ENCODE measurements at places on chromosomes 6 and 20. TPM values are rescaled to one million over a fixed set of nuclear protein-coding genes. Genes with fewer than 3 reads are reported as not detected.

Gene WFDC10B
- not detected for total RNA-seq

Gene TREM2
- not detected for total RNA-seq

Gene BMP6
- 0.05 TPM for total RNA-seq

Gene POFUT1
- total RNA-seq: 56.1 TPM

Gene SRSF6
- total RNA-seq: 48.8 TPM

Gene CRISP1
- total RNA-seq: not detected

Gene AURKA
- 68.5 TPM for total RNA-seq

Gene SMIM29
- total RNA-seq: 63.5 TPM

Gene RBM24
- 7.9 TPM for total RNA-seq

Gene COL21A1
- total RNA-seq: 0.16 TPM

Gene RAB23
- total RNA-seq: 12.9 TPM

Gene RAD21L1
- not detected for total RNA-seq

Gene DEF6
- 0.71 TPM for total RNA-seq

Gene CDC5L
- total RNA-seq: 24.6 TPM

Gene GRM1
- 0.26 TPM for total RNA-seq

GRCh38 chr20:49245921-49246740 is 26.9 kb downstream of the DDX27 start:
- peak; percentile 70 for DNase-seq

GRCh38 chr6:100614386-100614785 is 149.7 kb upstream of the SIM1 start:
- DNase-seq: no peak

DNA sequence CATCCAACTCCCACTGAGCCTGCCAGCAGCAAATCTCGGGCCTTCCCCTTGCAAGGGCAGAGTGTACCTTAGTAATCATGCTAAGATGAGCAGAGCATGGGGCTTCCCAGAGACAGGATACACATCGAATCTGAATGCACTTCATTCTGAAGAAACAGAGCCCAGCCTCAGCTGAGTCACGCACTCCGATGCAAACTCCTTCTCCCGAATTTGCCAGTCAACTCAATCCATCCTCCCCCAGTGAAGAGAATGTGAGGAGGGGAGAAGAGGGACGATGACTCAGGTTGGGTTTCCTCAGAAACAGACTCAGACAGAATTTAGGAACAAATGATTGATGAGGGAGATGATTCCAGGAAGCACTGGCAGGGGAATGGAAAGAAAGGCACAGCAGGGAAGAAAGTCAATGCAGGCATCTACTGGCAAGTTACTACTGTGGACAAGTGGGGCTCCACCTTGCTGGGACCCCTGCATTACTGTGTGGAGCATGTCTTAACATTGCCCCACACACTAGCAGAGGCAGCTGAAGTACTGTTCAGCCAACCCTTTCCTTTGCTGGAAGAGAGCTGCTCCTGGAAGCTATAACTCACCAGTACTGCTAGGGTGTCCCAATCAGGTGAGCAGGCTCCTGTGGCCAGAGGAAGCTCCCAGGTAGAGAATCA is 251.6 kb downstream of the ADGB start:
- DNase-seq: no peak

GRCh38 chr6:88992741-88993552 is 29.5 kb upstream of the RNGTT start:
- DNase-seq: peak; percentile 91

DNA sequence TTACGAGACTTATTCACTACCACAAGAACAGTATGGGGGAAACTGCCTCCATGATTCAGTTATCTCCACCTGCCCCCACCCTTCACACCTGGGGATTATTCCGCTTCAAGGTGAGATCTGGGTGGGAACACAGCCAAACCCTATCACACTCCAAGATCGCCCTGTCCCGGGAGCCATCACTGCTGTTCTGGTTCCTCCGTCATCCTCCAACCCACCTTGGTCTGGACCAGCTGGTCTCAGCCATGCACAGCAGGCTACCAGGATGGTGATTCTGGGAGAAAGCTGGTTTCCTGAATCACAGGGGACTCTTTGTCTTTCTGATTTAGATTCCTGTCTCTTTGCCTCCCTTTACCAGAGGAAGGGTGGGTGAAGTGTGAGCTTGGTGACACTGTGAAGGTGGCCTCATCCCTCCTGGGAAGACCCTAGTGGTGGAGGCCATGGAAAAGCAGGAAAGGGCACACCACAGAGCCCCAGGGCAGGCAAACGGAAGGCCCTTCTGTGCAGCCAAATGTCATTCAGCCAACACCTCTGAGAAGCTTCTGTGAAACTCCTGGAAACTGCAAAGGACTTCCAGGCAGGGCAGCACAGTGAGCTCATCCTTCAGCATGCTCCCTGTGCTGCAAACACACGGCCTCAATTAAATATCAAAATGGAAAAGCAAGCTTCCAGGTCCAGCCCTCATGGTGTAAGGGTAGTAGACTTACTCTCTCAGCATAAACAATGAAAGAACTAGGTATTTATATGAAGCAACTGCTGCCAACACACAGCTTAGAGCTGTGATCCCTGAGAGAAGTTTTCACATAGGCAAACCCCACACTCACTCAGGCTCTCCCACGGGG is 169.8 kb downstream of the ANKRD60 start:
- DNase-seq: no peak

DNA sequence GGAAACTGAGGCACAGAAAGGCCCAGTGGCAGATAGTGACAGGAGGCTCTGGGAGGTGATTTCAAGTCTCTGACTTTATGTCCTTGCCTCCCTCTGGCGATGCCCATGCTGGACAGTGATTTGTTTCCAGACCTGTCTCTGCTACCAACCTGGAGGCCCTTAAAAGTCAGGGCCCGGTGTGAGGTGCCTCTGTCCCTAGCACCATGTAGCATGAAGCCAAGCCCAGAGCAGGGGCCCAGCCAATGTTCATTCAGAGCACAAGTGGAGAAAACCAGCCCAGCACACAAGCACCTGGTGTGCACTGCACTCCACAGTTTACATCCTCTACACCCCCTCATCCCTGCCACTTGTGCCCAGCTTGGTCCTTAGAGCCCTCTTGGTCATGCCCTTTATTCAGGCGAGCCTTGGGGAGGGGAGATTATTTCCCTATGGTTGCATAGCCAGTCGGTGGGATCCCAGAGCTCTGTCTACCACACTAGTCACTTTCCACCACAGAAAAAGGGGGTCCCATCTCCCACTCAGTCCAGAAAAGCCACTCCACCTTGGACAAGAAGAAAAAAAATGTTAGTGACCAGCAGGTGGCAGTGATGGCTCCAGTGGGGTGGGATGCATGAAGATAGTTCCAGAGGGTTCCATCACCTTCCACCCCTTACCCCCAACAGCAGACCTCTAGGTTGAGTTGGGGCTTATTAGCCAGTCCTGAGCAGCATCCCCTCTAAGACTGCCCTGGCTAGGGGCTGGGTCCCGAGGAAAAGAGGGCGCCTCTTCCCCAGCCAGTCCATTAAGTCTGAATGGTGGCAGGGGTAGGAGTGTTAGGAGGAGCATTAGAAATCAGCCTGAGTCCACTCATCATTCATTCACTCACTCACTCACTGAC is 30.9 kb downstream of the KIAA1755 start:
- DNase-seq: peak; percentile 43

GRCh38 chr6:52929321-52930164 is 20.0 kb upstream of the GSTA3 start:
- no peak for DNase-seq

DNA sequence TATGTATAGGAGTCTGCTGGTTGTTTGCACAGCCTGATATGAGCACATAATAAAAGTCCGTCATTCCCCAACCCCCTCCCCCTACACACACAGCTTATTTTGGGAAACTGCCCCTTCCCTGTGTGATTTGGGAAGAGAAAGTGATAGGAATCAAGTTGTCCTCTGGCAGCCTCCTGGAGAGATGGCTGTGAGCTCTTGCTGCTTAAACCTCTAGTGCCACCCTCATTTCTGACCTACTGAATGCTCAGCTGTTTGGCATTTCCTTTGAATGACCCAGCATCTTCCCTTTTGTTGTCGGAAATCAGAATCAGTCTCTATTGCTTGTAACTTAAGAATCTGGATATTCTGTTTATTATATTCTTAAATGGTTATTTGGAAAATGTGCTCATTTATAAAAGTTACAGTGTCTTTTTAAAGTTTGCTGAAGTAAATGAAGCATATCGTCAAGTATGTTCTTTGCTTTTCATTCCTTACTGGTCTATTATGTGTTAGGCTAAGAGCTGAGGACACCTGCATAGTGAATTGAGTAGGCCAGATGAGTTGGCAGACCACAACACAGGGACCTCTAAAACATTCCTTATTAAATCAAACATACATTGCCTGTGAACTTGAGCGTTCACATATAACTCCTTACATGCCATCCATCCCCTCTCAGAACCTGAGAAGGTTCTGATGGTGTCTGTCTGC is 5.5 kb downstream of the RWDD2A start:
- DNase-seq: no peak

DNA sequence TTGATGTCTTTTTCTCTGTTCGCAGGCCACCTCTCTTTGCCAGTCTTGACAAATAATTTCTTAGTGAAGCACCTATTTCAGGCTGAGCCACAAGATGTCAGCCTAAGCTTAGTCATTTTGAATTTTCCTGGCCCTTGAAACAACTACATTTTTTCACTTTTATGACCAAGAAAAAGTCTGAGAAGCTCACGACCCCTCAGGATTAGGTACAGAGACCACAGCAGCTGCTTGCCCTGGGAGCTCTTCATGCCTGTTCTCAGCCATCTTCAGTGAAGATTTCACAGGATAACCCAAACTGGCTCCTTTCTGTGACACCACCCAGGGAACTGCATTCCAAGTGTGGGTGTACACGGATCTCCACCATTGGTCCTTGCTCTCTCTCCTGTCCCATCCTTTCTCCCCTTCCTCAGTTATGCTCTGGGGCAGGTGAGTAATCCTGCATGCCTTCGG is 38.4 kb upstream of the SPTLC3 start:
- DNase-seq: peak; percentile 62

DNA sequence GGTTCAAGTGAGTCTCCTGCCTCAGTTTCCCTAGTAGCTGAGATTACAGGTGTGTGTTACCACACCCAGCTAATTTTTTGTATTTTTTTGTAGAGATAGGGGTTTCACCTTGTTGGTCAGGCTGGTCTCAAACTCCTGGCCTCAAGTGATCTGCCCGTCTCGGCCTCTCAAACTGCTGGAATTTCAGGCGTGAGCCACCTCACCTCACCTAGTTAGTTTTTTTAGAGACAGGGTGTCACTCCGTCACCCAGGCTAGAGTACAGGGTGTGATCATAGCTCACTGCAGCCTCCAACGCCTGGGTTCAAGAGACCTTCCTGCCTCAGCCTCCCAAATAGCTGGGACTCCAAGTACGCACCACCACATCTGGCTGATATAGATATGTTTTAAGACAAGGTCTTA is 22.9 kb downstream of the SYTL3 start:
- no peak for DNase-seq

DNA sequence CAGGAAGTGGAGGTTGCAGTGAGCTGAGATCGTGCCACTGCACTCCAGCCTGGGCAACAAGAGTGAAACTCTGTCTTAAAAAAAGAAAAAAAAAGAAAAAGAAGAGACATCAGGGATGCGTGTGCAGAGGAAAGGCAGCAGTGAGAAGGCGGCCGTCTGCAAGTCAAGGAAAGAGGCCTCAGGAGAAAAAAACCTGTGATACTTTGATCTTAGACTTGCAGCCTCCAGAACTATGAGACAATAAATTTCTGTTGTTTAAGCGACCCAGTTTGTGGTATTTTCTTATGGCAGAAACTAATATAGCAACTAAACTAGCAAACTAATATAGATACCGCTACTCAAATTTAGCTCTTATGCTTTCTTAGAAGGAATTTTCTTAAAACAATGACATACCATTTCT is 36.1 kb downstream of the FGD2 start:
- DNase-seq: no peak

Data from SK-MEL-5 (cell line).